Activated T-cell treated with anti-CD3 and anti-CD28 coated beads for 4 hours (primary cell): ENCODE measurements at places on chromosomes 2 and 18.

DNA sequence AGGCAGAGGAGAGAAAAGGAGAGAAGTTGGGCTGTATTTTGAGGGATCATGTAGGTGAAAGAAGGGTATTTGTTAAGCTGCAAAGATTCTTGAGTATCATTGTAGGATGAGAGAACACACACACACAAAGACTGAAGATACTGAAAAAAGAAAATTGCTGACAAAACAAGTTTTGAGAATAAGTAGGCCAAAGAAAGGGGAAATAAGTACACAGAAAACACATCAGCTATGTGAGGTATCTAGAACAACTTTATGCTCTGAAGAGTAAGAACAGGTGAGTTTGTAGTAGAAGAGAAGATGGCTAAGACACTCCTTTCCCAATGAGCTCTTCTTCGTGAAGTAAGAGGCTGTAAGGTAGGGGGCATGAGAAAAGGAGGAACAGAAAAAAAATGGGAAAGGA, 28.2 kb downstream of the METTL8 start:
- DNase-seq = no peak

GRCh38 chr2:27099334-27099955, 12.9 kb downstream of the KHK start:
- no peak for DNase-seq

GRCh38 chr18:61322265-61322873, 10.9 kb upstream of the CDH20 start:
- DNase-seq = no peak

DNA sequence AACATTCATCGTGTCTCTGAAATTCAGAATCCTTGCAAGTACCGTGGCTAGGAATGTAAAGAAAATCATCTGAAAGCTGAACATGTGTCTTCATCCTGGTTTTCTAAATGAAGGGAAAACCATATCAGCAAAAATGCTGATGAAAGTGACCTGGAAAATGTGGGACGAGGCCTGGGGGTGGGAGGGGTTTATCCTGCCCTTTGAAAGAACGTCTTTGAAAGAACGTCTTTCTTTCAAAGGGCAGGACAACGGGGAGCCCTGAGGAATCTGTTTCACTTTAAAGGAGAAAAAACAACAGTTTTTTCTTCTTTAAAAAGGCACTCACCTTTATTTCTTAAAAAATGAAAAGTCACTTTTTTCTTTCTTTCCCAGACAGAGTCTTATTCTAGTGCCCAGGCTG, 185.2 kb downstream of the ALPK2 start:
- DNase-seq = no peak

DNA sequence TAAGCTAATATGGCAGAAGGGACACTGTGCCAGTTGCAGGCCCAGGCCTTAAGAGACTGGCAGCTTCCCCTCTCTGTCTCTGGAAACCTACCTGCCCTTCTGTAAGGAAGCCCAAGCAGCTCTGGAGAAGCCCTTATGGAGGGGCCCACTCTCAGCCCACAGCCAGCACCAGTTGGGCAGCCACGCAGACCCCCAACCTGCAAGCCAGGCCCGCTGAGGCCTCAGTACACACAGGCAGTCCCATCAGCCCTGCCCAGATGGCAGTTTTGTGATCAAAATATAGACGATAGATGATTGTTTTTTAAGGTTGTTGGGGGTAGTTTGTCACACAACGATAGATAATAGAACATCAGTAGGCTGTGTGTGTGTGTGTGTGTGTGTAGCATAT, 36.8 kb upstream of the ALPP start:
- DNase-seq = no peak

DNA sequence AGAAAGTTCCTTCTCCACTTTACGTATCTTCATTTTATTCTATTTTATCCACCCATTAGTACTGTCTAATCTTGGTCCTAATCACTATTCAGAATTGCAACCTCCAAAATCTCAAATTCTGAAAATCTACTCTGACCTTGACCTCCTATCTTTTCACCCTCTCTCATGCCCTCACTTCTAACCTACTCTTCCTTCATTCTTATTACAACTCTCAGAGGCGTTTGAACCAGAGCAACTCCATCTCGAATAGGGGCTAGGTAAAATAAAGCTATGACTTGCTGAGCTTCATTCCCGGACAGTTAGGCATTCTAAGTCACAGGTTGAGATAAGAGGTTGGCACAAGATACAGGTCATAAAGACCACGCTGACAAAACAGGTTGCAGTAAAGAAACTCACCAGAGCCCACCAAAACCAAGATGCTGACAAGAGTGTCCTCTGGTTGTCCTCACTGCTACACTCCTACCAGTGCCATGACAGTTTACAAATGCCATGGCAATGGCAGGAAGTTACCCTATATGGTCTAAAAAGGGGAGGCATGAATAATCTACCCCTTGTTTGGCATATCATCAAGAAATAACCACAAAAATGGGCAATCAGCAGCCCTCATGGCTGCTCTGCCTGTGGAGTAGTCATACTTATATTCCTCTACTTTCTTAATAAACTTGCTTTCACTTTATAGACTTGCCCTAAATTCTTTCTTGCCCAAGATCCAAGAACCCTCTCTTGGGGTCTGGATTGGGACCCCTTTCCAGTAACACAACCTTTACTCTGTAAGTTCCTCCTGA, 11.4 kb downstream of the CCDC88A start:
- DNase-seq = no peak

GRCh38 chr2:46236006-46236875, 61.0 kb upstream of the EPAS1 start:
- no peak for DNase-seq

DNA sequence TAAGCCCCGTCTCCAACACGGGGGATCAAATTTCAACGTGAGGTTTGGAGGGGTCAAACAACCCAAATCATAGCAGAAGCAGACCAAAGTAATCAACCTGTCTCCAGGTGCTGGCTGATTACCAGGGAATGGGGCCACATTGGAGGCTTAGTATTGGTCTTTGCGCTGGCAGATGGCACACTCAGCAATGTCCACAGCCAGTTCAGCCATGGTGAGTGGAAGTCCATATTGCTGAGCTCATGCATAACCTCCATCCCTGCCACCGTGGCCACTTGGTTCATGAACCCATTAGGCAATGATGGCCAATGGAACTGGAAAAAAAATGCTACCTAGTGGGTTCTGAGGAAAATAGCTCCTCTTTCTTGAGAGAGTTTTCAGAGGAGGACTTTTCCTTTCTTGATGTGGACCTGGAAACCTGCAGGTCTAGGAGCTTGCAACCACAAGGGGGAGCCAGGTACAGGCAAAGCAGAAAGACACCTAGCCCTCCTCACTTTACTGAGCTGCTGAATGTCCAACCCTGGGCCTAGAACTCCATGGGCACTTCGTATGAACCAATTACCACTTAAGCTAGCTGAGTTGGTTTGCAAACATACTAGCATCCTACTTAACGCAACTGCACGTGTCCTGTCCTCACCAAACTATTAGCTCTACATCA, 128.0 kb upstream of the GYPC start:
- peak; percentile 56 for DNase-seq

- DNase-seq = no peak
Observed at GRCh38 chr2:14418115-14418514, 214.4 kb upstream of the LRATD1 start.

DNA sequence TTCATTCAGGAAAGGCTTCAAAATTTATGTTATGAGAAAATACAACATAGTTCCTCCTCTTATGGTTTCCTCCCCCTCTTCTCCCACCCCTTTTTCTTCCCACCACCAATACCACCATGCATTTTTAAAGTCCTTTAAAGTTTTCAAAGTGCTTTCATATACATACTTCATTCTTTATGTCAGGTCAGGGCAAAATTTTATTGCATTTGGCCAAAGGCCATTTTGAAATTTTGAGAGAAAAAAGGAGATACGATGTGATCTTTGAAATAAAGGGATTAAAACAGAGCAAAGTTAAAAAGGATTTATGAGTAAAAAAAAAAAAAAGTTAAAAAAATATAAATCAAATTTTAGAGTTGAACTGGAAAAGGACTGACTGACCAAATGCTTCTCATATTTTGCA, 792.5 kb upstream of the FANCL start:
- no peak for DNase-seq

DNA sequence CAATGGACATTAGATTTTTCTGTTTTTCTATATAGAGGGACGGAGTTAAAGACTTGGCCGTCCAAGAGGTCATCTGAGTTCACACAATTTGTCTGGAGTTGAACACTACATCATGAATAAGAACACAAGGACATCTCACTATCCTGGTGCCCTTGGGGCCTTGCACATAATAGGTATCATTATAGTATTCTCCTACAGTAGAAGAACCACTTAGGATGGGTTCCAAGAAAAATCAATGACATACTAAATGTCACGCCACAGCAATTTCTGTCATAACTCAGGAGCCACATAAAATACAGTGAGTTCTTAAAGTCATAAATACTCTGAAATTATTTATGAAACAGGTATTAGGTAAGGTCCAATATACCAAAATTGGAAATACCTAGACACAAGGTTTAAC, 154.4 kb downstream of the NCKAP5 start:
- DNase-seq = no peak

- DNase-seq = no peak
Observed at GRCh38 chr2:187825-188224, 76.0 kb downstream of the SH3YL1 start.

DNA sequence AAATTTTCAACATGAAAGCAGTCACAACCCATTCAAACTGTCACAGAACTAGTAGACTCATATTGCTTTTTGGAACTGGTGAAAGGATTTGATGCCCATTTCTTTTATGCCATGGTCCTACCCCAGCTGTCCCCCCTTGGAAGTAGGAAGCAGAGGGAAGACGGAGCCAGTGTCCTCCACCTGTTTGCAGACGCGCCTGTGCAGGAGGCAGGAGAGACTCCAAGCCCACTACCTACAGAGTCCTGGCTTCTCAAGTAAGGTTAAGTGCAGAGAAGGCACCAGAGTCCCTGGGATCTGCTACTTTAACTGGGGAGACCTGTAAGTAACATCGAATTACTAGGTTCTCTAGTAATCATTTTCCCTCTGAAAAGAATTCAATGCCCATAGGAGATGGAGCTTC, 32.7 kb upstream of the DNMT3A start:
- DNase-seq = no peak

- no peak for DNase-seq
Observed at GRCh38 chr2:20931346-20931745, 108.4 kb upstream of the LDAH start.

DNA sequence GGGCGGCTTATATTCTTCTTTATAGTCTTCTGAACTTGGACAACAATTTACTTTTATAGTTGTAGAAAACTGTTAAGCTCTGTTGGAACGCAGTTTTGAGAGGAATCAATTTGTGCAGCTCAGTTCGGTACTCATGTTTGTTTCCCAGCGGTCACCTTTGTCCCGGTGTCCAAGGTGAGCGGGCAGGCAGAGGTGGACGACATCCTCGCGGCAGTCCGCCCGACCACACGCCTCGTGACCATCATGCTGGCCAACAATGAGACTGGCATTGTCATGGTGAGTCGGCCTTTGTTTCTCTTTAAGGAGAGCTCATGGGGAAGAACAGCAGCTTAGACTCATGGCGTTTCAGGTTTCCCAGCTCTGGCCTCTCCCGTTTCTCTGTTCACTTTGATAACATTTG, 18.6 kb upstream of the ESPNL start:
- DNase-seq = no peak
